ENCODE measurements at places on chromosomes 3 and 15.

DNA sequence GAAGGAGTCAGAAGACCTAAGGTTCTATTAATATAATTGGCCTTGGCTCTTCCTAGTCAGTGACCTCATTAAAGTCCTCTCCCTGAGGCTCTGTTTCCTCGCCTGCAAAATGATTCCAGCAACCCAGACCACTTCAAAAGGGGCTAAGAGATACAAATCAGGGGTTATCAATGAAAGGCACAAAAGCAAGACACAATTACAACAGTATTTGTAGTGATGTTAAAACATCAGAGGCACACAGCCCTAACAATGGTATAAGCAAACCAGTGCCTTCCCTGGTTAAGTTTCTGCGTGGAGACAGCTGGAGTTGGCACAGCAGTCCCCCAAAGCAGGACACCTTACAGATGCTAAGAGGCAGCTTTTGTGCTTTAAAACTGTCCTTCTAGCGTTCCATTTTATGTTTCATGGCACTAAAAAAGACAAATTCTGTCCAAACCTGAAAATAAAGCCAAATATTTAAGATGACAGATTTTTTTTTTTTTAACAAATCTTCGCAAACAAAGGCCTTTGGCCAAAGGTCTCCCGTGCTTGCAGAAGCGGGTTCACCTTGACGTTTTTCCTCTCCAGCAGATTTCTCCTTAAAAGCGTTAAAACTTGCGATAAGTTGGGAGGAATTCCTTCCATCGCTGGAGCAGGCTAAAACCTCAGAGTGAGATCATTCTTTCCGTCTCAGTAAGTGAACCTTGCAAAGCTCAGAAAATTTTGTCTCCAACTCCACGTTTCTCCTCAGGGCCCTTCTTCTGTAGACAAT, 999 bp downstream of the ZNF280D start:
- no peak for DNase-seq

- no peak for DNase-seq
Observed at GRCh38 chr15:64634576-64635498, 140.6 kb downstream of the RBPMS2 start.

GRCh38 chr3:24764236-24764915, 269.7 kb upstream of the THRB start:
- no peak for DNase-seq

DNA sequence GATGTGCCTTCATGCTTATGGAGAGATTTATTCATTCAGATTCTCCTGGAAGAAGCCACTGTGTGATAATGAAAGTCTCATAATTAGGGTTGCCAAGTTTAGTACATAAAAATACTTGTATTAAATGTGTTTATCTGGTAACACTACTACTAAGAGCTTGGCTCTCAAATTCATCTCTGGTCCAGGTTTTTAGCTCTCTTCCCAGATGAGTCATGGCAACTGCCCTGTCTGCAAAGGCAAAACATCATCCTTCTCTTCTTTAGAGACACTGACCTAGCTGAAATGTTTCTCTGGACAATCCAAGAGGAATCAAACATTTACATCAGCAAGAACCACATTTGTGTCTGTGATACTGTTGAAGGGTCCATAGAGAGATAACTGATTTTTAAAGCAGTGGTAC, 269.6 kb downstream of the ROBO2 start:
- DNase-seq = no peak

DNA sequence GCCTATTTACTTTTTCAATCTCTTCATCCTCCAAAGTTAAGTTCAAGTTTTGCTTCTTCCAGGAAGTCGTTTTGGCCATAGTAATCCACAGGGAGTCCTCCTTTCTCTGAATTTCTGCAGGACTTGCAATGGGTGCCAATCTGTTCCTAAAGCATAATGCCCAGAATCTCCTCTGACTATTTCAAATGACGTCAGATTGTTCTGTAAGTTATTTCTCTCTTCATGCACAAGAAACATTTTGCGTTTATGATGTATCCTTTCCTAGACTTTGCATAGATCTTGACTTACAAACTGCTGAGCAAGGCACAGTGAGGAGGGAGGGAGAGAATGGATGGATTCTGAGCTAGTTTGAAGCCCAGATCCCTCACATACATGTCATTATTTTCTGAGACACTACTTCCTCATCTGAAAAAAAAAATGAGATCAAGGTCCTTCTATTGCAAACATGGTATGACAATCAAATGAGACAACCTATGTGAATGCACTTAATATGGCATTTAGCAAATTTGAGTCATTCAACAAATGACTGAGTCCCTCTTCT, 103.1 kb downstream of the MEX3B start:
- no peak for DNase-seq

DNA sequence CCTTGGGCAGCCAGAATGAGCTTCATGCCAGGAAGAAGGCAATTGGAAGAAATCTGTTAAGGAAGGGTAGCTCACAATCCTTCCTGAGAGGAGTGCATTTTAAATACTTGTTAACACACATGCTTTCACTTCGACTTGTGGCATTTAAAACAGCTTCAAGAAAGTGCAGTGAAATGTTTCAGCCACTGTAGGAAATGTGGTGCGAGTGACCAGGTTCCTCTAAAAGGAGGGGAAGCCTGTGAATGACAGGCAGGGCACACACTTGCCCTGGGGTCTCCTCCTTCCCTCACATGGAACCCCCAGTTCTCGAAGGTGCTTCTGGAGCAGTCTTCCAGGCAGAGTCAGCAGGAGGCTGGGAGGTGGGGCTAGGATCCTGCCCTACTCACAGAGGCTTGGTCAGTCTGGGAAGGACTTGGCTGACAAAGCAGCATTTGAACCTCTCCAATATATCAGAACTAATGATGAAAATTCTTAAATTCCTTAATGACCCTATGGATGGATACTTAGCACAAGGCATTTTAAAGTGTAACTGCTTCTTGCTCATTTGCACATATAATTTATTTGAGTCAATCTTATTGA, 358.6 kb downstream of the CHST2 start:
- DNase-seq = no peak

DNA sequence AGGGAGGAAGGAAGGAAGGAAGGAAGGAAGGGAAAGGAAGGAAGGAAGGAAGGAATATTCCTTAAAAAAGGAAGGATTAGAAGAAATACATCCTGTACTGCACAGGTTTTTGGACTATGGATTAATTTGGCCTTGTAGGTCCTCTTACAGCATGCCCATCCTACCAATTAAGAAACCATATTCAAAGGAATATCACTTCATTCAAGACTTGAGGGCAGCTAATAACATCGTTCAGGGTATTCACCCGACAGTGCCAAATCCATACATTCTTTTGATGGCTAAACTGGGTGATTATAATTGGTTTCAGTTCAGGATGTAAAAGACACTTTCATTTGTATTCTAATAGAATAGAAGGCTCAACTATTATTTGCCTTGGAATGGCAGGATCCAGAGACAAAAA, 410.3 kb downstream of the PLOD2 start:
- no peak for DNase-seq

- no peak for DNase-seq
Observed at GRCh38 chr3:107604057-107604822, 81.5 kb downstream of the BBX start.

DNA sequence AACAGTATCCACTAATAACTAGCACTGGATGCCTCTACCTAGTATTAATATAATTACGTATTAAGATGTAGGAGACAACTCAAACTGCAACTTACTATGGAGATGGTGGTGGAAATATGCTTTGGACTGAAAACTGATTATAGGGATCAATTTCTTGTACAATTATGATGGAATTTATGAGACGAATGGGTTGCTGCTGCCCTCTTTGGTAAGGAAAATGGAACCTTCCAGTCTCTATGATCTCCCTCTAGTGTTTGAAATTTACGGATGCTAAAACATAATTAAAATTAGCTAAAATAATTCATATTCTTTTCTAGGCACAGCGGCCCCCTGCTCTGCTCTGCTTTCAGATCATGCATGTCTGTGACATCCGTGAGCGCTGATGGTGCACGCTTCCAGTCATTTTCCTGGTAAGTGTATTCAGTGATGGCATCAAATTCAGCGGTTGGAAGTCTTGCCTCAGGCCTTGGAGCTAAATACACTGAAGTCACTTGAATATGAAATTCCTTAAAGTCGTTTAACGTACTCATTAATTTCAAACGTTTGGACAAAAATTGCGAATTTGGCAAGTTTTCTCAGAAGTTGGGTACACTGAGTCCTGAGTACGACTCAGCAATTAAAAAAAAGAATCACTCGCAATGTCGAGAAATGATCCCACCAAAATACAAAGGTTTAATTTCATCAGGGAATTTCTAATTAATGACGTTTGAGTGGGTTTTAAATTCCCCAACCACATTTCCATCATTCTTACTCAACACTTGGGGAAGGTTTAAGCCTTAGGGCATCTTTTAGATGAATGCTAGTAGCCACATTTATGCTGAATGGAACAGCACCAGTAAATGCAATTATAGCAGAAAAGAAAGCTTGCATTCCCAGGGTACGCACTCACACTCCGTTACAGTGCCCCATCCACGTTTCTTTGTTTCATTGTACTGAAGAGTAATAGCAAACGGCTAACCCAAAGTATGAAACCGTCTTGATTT, 132.6 kb downstream of the NR2F2 start:
- DNase-seq = no peak

DNA sequence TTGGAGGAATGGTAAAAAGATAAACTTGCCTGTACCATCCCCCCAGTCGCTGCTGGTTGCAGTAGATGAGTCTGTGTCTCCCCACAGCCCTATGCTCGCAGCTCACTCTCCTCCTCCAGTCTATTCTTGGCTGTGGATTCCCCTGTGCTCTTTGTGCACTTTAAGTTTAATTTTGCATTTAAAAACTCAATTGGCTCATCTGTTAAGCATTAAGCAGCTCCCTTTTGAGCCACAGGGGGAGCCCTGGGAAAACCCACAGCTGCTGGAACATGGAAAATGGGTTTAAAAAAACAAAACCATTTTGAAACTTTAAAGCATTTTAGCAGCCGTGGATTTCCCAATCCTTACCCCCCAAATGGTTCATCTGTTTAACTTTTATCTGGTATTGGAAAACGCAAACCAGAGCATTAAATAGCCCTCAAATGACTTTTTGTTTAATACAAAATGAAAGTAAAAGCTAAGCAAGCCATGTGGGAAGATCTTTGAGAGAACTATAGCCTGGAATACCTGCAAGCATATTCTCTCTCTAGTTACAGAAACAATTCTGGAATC, 536.9 kb downstream of the ZIC1 start:
- DNase-seq = peak; percentile 24

DNA sequence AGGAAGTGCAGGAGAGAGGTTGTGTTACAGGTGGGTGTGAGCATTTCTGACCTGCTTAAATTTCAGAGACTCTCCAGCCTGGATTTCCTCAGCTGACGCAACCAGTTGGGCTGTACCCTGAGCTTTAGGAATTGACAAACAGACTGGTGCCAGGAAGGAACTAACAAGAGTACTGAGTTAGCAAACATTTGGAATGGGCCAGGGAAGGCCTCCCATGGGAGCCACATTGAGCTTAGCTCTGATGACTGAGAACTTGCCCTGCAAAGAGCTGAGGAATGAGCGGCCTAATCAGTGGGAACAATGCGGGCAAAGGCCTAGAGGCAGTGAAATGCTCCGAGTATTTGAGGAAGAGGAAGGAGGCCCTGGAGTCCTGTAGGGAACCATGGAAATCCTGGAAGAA, 254.2 kb downstream of the FEZF2 start:
- no peak for DNase-seq

GRCh38 chr3:187987924-187988323, 166.0 kb upstream of the LPP start:
- no peak for DNase-seq

DNA sequence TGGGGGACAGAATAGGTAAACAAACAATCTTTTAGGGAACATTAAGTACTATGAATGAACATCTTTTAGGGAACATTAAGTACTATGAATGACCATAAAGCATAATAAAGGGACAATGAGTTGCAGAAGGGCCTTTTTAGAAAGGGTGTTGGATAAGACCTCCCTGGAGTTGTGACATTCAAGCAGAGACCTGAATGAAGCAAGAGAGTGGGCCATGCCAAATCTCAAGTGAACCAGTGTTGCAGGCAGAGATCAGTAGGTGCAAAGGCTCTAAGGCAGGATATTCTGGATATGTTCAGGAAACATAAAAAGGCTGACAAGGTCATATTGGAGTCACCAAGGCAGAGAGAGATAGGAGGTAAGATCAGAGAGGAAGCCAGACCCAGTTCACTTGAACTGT, 29.4 kb upstream of the ZBTB38 start:
- DNase-seq = no peak

- DNase-seq = no peak
Observed at GRCh38 chr3:99114565-99115291, 213.2 kb upstream of the DCBLD2 start.

DNA sequence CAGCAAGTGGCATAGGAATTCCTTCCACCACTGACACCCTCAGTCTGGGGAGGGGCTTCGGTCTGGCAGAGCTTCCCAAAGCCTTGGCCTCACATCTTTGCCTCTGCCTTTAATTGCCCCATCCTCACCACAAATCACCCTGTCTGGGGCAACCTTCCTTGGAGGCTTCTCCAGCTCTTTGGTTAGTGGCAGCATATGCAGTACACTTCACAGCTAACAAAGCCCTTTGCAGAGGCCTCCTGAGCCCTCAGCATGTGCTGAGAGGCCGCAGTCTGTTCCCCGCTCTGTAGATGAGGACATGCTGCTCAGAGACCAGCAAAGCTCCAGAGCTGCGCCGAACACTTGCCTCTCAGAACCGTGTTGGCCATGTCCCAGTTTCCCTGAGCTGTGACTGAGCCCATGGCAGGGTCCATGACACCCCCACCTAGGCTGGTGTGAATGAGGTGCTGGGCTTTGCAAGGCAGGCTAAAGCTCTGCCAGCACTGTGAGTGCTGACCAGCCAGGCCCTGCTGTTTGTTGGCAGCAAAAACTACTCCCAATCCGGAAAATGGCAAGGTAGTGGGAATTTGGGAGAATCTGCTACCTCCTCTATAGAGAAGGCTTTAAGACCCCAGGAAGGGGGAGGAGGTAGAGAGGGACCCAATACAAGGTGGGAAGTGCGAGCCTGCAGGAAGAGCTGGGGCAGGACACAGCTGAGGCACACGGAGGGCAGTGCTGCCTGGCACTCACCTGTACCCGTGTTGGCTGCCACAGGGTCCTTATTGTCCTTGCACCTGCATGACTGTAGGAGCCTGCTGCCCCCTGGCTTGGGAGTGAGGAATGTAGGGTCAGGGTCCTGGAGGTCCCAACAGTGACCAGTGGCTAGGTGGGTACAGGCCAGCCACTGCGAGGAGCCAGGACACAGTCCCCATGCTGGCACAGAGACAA, 8.4 kb upstream of the KLF15 start:
- peak; percentile 64 for DNase-seq

GRCh38 chr15:45030743-45031142, 7.7 kb downstream of the SORD start:
- no peak for DNase-seq

- DNase-seq = no peak
Observed at GRCh38 chr15:33011976-33012375, 182.5 kb downstream of the FMN1 start.

- DNase-seq = no peak
Observed at GRCh38 chr15:42621386-42621785, 46.0 kb downstream of the STARD9 start.
